ENCODE measurements at places on chromosomes 12 and 14. TPM values are rescaled to one million over a fixed set of nuclear protein-coding genes. Genes with fewer than 3 reads are reported as not detected.

- peak; percentile 76 for DNase-seq
Observed at GRCh38 chr12:19261773-19262172, 132.2 kb downstream of the PLEKHA5 start.

Gene LHX5
- total RNA-seq = 0.35 TPM

GRCh38 chr12:117523971-117524370 lies 162.5 kb upstream of the NOS1 start:
- no peak for DNase-seq

- no peak for DNase-seq
Observed at GRCh38 chr14:76855066-76855465, 28.9 kb downstream of the LRRC74A start.

- DNase-seq = no peak
Observed at GRCh38 chr12:22899184-22899583, 274.2 kb downstream of the ETNK1 start.

Gene TTLL5
- 16.5 TPM for total RNA-seq

DNA sequence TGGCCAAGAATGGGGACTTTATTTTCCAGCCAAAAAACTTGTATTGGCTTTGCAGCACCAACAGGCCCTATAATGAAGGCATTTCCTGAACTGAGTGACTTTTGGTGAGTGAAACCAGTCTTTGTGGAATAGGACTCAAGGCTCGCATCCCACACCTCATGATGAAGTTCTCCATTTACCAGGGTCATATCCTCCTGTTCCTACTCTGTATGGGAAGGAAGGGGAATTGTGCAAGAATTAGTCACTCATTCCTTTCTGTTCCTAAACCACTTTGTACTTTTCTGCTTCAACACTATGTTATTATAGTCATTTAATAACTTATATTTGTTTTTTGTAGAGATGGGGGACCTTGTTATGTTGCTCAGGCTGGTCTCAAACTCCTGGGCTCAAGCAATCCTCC lies 2.3 kb upstream of the SPATS2 start:
- DNase-seq = peak; percentile 86

GRCh38 chr12:110923692-110924334 lies 3.4 kb upstream of the MYL2 start:
- DNase-seq = no peak

DNA sequence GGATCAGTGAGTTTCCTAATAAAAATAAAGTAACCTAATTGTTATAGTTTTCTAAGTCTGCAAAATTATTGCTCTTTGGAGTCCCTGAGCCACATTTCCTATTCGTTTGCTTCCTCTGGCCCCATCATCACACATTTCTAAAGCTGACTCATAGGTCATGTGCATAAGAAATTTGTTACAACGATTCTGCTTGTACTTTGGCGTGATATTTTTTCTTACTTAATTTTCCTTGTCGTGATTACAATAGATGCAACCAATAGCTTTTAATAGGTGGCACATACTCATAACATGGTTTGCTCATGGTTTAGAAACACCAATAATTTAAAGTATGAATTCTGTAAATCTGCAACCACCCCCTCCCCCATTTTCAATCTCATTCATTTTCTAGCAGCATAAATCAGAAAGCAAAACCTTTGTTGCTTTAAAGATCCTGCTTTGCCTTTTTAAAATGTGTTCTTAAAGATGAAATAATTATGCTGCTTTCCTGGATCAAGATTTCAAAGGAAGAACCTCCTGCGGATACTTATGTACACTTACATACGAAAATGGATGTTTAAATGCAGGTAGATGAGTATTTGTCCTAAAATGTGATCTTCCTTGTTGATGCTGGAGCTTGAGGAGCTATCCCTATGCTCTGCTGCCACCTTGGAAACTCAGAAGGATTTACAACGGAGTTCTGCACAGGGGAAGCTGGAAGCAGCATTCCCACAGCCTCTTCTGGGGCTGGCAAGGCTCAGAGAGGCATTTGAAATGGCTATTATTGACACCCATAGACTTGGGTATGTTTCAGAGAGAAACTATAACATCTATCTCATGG lies 1.7 kb upstream of the FLRT2 start:
- peak; percentile 74 for DNase-seq

- no peak for DNase-seq
Observed at GRCh38 chr14:65024957-65025356, 38.3 kb downstream of the FNTB start.

Gene FITM1
- not detected for total RNA-seq

- DNase-seq = peak; percentile 19
Observed at GRCh38 chr12:10361622-10362021, 28.2 kb downstream of the KLRK1 start.

DNA sequence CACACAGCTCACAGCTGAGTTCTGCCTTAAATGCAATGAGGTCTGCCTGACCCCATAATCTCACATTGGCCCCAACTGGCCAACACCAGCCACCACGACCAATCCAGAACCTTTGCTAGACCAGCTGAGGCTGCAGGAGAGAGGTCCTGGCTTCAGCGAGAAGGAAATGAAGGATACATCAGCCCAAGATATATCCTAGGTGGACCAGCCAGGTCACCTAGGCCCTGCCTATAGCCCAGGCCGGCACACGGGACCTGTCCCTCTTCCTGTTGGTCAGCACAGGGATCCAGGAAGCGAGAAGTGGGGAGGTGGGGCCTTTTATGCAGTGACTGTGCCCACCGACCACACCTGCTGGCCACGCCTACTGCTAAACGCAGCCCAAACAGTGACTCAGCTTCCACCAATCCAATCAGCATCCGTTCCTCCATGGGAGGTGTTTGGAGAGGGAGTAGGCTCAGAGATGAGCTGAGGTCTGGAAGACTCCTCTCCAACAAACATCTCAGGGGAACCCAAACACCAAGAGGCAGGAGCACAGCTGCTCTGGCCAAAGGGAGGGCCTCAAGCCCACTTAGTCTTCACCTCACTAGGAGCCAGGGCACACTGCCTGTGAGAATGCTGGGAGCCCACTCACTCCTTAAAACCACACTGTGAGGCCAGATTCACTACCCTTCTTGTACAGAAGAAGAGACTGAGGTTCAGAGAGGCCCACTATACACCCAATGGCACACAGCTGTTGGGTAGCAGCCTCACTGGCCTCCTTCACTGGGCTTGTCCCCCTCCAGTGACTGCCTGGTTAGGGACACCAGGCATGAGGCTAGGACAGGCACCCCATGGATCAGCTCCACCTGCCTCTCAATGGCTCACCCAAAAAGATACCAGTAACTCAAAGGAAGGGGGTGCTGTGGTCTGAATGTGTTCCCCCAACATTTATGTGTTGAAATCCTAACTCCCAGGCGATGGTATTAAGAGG lies 51.3 kb upstream of the PPP2R5C start:
- DNase-seq = no peak

Gene BHLHE41
- 16.0 TPM for total RNA-seq

Gene KRT3
- not detected for total RNA-seq

- no peak for DNase-seq
Observed at GRCh38 chr14:50539051-50539450, 6.7 kb upstream of the MAP4K5 start.

DNA sequence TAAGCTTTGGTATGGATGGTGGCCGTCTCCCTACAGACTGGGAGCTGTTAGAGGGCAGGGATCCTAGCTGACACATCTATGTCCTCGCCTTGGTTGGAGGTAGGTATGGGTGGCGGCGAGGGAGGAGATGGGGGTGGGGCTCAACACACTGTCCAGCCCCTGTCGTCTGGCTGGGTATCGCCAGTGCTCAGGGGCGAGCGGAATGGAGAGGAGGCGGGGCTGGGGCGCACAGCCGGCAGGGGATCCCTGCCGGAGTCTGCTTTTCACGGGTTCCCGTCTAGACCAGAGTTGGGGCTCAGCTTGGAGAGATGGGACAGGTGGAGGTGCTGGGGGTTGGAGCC lies 16.1 kb downstream of the TAMALIN start:
- no peak for DNase-seq

DNA sequence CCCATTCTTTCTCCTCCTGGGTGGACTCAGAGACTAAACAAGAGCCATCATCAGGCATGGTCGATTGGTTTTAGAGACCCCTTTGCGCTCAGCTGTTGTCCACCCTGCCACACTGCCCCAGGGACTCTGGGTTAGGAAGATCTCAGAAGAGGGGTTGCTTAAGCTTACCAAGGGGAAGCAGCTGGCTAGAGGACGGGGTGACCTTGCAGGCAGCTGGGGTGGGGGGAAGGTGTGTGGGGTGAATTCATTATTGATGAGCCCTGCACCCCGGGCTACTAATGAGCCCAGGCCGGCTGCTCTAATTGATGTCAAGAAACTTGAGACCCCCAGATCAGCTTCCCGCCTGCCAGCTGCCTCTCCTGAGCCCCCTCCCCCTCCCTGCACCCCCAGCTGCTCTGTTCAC lies 8.7 kb upstream of the ZNF385A start:
- no peak for DNase-seq

DNA sequence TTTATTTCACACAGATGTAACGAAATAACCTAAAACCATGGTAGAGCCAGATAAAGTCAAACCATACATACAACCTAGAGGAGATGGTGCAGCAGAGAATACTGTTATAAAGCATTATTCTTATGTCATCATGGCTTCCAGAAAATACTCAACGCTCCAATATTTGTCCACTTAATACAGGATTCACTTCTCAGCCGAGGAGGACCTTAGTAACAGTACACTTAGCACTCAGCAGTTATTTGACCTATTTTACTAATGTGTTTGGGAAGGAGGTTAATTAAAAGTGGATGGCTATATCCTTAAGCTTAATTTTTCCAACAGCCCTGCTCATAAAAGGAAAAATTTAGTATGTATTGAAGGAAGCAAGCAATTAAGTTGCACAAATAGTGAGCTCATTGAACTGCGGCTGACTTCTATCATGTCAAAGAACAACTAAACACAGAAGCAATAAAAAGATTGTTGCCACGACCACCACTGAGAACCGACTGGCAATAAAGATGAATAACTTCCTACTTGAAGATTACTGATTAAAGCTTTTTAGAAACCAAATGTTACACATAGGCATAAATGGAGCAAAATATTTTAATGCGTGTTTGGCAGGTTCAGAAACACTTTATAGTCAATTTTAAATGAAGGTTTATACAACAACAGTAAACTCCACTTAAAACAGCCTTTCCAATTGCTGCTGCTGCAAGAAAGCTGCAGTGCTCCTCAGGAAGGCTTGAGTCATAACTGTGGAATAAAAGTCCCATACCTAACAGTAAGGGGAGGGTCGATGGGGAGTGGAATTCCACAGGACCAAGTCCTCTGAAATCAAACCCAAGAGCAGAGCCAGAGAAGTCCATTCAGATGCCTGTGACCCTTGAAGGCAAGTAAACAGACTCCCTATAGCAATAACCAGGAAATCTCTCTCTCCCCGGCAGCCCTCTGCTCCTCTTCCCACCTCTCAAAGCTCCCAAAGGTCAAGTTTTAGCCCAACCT lies 218.9 kb upstream of the CDKN3 start:
- peak; percentile 74 for DNase-seq

- no peak for DNase-seq
Observed at GRCh38 chr12:5716976-5717375, 228.1 kb downstream of the ANO2 start.

Gene PTPRQ
- 0.17 TPM for total RNA-seq

GRCh38 chr12:9144730-9145106 lies 29.0 kb upstream of the A2M start:
- DNase-seq = no peak

DNA sequence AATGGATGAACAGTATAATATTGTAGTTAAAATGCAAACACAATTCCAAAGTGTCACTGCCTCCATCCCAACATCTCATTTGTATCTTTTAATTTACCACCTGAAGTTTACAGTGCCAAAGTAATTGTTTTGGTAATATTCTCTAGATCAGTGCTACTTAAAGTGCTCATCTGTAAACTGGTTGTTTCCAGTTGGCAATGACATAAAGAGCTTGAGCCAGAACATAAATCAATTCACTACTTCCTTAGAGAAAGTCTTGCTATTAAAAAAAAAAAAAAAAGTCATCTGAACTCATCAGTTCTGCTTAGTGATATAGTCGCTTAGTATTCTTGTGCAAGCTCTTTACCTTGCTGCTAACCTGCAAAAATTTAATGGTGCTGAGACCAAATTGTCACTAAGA lies 16.4 kb downstream of the PLCZ1 start:
- DNase-seq = no peak

- no peak for DNase-seq
Observed at GRCh38 chr12:49566361-49566760, 1.6 kb downstream of the MCRS1 start.

DNA sequence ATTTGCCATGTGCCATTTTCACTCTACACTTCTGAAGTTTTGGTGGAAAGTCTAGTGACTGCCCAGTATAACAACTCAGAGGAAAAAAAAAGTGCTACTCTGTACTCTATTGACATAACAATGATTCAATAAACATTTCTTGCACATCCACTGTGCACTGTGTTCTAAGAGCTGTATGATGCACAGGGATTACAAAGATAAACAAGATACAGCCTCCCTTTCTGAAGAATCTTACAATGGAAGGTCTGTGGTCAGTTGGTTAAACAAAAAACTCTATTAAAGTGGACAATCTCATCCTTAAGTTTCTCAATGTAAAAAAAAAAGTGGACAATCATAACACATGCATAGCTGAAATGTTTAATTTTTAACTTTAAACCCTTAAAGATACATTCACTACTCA lies 105.7 kb upstream of the RASSF8 start:
- DNase-seq = peak; percentile 15

Gene FAM234B
- 7.5 TPM for total RNA-seq

DNA sequence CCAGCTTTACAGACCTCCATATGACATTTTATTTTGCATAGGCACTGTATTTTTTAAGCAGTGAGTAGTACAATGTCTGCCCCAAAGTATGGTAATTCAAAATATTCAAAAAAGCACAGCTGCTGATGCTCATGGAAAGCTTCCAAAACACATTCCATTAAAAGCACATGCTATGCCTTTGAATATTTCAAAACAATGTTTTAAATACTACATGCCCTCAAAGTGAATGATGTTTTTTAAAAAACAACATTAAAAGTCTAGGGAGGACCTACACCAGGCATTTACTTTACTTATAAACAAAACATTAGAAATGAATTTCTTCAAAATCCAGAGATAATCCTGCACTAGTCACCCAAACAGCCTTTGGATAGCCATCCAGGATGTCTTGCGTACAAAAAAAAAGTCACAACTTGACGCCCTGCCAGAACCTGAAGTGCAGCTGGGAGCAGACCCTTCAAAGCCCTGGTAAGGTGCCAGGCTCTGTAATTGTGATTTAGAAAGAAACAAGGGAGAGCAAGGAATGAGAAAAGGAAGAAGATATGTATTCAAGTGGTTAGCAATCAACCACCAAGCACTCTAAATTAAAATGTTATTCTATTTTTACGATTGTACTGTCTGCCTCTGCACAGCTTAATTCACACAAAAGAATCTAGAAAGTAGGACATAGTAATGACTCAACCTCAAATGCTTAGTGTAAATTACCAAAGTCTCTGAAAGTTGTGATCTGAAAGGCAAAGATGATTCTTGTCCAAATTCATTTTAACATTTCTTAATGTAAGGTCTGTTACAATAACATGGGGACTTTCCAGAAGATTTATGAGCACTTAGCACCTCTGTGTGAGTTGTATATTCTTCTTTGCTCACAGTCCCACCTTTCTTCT lies 31.9 kb downstream of the CEP83 start:
- peak; percentile 34 for DNase-seq

Gene UBR7
- 26.5 TPM for total RNA-seq
